Glutamatergic neuron (in vitro differentiated cells): ENCODE measurements at places on chromosomes 12 and 14.

DNA sequence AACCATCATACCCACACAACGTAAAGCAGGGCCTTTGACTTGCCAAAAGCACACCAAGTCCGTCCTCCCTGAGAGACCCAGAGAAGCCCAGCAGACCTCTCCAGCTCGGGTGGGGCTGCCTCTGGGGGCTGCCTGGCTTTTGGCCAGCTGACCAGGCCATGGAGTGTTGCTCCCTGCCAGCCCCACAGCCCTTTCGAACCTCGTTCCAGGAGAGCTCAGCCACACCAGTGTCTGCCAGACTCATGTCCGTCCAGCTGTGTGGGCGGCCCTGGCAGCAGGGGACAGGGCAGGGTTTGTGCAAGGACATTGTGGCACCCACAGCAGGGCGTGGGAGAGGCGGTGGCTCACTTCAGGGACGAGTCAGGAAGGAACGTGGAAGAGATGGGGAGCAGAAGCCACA is 22.6 kb upstream of the IRF2BPL start:
- peaks cover 6% of the 10 kb centered on the region for H3K4me1 ChIP-seq
- peaks cover 9% of the 10 kb centered on the region for H3K27me3 ChIP-seq
- no peak for DNase-seq

DNA sequence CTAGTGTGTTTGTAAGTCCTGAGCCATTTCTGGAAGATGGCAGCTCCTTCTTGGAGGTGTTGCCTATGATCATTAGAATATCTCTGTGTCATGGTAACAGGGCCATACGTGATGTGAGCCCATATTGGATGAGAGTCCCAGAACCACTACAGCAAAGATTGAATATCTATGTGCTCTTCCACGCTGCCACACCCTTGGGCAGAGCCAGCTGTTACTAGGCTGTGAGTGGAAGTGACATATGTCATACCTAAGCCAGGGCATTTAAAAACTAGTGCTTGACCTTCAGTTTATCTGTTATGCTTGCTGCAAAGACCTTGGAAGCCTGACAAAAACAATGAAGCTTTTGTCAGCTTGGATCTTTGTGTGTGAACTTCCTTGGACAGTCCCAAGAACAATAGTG is 495.1 kb upstream of the CCDC196 start:
- H3K27me3 ChIP-seq = peaks cover 3% of the 10 kb centered on the region
- H3K36me3 ChIP-seq = no peaks in the 10 kb centered on the region
- no peak overlapping the region for H3K4me3 ChIP-seq
- DNase-seq = no peak
- H3K4me1 ChIP-seq = peaks cover 5% of the 10 kb centered on the region
- no peak overlapping the region for H3K27ac ChIP-seq

DNA sequence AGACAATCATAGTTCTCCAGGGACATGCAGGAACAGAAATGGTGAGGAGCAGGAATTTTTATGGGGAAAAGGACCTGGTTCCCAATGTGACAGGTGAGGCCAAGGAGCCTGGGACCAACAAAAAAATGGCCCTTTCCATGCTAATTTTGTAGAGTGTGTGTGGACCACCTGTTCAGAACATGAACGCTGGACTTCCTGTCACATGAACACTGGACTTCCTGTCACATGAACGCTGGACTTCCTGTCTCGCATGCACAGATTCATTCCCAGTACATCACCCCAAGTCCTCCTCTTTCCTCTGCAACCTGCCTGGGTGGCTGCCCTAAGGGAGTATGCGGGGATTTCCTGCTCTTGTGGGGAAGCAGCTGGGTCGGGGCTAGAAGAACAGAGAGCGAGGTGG is 10.1 kb downstream of the FGF6 start:
- no peak overlapping the region for H3K27ac ChIP-seq
- H3K27me3 ChIP-seq = peaks cover 4% of the 10 kb centered on the region
- H3K4me3 ChIP-seq = no peak overlapping the region
- no peaks in the 10 kb centered on the region for H3K36me3 ChIP-seq

GRCh38 chr12:6333029-6333428 is 8.8 kb downstream of the TNFRSF1A start:
- no peak overlapping the region for H3K4me3 ChIP-seq
- DNase-seq = no peak
- H3K4me1 ChIP-seq = peaks cover 16% of the 10 kb centered on the region
- H3K27me3 ChIP-seq = peaks cover 13% of the 10 kb centered on the region
- H3K27ac ChIP-seq = no peak overlapping the region

DNA sequence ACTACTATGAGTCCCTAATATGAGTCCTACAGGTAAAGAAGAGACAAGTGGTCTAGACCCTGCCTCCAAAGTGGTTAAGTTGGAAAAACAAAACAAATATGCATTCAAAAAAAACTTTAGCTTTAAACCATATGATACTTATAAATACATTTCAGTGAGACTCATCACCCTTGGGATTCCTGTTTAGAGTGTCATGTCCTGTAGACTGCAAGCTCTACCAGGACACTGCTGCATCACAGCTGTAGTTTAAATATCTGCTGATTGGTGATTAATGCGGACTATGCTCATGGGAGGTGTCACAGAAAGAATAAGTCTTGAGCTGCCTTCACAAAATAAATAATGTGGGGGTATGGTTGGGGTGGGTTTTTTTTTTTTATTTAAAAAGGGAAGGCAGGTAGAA is 8.8 kb upstream of the LGR5 start:
- no peak overlapping the region for H3K27ac ChIP-seq
- DNase-seq = no peak
- H3K36me3 ChIP-seq = peaks cover 23% of the 10 kb centered on the region
- no peaks in the 10 kb centered on the region for H3K4me1 ChIP-seq
- H3K4me3 ChIP-seq = no peak overlapping the region
- no peaks in the 10 kb centered on the region for H3K27me3 ChIP-seq

- H3K27ac ChIP-seq = no peak overlapping the region
- H3K4me3 ChIP-seq = no peak overlapping the region
- H3K4me1 ChIP-seq = no peaks in the 10 kb centered on the region
- H3K36me3 ChIP-seq = no peaks in the 10 kb centered on the region
- DNase-seq = no peak
- no peaks in the 10 kb centered on the region for H3K27me3 ChIP-seq
These were observed 365.7 kb downstream of the RPS29 start for GRCh38 chr14:49220492-49220891.

GRCh38 chr14:30550335-30550734 is 8.6 kb upstream of the G2E3 start:
- H3K27ac ChIP-seq = no peak overlapping the region

DNA sequence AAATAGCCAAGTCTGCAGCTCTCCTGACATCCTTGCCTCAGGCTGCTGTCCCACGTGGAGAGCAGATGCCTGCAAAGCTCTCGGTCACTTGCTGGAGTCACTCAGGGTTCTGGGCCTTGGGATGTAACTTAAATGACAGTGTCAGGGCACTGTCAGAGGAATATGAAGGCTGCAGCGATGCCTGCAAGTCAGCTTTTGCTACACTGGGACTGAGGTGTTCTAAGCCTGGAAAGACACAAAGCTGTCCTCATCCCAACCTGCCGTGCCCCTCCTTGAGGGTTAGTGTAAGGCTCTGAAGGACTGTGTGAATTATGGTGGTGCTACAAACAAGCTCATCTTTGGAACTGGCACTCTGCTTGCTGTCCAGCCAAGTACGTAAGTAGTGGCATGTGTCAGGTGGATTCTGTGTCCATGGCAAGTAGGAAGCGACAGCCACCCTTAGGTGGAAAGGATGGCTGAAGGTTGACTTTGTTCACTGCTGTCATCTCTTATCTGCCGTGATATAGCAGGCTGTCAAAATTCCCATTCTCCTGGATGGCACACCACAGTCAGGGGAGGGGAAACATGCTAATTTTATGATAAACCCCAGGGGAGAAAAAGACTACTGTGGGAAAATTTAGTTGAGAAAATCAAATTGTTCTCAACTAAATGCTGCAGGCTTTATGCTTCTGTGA is 79.9 kb downstream of the DAD1 start:
- no peaks in the 10 kb centered on the region for H3K36me3 ChIP-seq
- H3K4me3 ChIP-seq = no peak overlapping the region

GRCh38 chr12:97306147-97306546 is 156.5 kb upstream of the RMST start:
- DNase-seq = no peak
- H3K27ac ChIP-seq = peak overlapping the region; percentile 93
- peaks cover 11% of the 10 kb centered on the region for H3K27me3 ChIP-seq
- no peaks in the 10 kb centered on the region for H3K36me3 ChIP-seq
- H3K4me1 ChIP-seq = peaks cover 50% of the 10 kb centered on the region
